CD4-positive, alpha-beta T cell treated with Interleukin-15 for 4 hours (primary cell): ENCODE measurements at places on chromosomes 3 and 15.

- DNase-seq: no peak
Observed at GRCh38 chr15:85463976-85464375, 83.6 kb downstream of the AKAP13 start.

GRCh38 chr15:91067036-91067435, 33.0 kb upstream of the SV2B start:
- no peak for DNase-seq

- no peak for DNase-seq
Observed at GRCh38 chr3:27454914-27455313, 29.3 kb downstream of the SLC4A7 start.

DNA sequence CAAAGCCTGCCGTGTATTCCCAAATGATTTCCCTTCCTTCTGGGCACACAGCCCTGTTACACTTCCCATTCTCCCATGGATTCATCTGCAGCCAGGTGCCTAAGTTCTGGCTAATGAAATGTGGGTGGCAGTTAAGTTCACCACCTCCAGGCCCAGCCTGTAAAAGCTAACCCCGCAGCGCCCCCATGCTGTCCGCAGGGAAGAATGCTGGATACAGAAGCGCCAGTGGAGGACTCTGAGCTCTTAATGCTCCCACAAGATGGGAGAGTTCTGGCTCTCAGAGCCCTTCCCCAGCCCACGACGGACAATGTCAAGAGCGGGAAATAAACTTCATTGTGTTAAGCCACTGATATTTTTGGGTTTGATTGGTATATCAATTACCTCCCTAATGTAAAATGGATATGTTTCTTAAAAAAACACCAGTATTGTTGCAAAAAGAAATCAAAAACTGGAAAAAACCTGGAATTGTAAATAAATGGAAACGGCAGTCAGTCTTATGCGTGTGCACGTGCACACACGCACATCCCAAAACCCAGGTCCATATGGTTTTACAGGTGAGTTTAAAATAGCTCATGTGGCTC, 37.7 kb upstream of the FGD5 start:
- DNase-seq: no peak

DNA sequence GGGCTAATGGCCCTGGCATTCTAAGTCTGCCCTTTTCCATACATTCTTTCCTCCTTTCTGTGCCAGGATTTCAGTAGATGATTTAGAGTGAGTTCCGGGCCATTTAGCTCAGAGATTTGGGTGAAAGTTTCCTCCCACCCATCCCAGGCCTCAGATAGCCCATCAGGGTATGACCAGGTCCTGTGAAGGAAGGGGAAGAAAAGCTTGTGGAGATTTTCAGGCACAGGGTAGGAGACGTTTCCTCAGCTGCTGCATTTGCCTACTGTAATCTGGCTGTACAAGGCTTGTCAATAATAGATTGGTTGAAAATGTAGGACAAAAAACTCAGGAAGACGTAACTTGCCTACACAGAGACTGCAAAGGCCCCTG, 63.2 kb upstream of the BCL6 start:
- no peak for DNase-seq

DNA sequence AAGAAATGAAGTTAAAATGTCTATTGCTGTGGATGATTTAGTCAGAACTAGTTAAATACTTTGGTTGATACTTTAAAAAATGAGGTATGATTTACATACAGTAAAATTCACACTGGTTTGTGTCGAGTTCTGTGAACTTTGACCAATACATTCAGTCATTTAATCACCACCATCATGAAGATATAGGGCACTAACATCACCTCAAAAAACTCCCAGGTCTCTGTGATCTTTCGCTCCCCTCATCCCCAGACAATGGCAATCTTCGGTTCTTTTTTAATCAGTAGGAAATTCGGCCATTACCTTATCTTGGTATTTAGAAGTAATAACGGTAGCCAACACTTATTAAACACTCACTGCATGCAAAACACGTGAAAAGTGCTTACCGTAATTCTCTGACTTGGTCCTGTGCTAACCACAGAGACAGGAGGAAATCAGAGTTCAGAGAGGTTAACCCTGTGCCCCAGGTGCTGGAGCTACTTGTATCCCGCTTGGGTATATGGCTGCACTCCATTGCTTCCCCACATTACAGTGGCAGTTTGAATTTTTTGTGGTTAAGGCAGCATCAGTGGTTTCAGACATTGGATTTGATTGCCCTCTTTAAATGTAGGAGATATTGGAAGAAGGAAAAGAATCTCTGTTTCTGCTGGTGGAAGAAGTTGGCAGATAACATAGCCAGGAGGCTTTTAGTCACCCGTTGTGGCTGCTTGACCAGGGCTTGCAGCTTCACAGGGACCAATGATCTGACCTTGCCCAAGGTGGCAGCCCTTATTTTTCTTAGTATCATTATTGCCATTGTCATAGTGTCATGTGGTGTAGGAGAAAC, 4.2 kb downstream of the PLCL2 start:
- peak; percentile 31 for DNase-seq

DNA sequence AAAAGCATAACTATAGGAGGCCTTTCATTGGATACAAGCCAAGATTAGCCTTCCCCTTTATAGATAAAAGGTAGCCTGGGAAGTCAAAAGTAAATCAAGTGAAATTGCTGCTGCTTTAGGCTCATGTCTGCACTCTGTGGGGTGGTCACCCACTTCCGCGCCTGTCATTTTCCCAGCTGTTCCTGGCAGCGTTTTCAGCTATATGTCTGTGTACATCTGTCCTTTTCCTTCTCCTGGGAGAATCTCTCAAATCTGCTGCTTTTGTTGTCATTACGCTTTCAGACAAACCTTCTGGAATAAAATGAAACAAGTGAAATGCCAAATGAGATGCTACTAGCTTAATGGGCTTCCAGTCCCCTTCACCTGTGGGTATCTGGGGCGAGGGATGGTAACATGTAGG, 211.8 kb downstream of the MCTP2 start:
- no peak for DNase-seq

DNA sequence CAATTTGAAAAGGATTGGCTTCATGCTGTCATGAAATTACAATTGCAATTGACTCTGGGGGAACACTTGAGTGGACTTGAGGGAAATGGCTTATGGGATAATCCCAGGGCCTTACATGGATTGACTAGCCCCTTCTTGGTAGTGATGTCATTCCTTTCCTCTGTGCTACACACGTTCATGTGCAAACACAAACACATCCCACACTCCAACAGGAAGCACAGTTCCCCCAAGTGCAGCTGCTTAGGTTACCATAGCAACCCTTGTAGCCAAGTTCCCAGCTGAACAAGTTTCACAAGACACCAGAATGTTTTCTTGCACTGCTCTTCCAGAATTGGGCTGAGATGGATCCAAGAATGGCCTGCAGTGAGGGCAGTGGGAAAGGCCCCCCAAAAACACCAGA, 217.0 kb downstream of the ZNF621 start:
- no peak for DNase-seq

DNA sequence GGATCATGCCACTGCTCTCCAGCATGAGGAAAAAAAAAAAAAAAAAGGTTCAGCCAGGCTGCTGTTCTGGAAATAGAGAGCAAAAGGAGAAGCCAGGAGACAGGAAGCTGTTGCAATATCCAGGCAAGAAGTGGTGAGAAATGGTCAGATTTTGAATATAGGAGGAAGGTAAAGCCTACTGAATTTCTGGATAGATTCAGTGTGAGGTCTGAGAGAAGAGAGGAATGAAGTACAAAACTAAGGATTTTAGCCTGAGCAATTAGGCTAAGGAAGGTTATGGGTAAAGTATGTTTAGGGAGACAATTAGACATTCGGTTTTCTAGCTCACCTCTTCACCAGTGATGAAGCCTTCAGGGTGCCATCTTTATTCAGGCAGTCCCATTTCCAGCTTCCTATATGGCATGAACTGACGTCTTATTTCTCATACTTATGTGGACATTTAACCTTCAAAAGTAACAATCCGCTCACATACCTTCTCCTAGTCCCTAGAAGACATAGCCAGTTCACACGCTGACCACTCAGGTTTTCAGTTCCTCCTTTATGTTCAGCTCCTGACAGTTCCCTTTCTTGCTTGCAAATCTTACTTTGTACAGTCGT, 57.2 kb downstream of the KIF9 start:
- DNase-seq: no peak

DNA sequence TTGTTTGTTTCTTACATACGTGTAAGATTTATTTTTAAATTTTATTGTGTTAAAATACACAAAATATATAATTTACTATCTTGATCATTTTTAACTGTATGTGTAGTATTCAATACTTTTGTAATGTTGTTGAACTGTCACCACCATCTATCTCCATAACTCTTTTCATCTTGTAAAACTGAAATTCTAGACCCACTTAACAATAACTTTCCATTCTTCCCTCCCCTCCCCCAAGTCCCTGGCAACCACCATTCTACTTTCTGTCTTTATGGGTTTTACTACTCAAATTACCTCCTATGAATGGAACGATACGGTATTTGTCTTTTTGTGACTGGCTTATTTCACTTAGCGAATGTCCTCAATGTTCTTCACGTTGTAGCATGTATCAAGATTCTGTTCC, 262.1 kb upstream of the CHRM5 start:
- no peak for DNase-seq

DNA sequence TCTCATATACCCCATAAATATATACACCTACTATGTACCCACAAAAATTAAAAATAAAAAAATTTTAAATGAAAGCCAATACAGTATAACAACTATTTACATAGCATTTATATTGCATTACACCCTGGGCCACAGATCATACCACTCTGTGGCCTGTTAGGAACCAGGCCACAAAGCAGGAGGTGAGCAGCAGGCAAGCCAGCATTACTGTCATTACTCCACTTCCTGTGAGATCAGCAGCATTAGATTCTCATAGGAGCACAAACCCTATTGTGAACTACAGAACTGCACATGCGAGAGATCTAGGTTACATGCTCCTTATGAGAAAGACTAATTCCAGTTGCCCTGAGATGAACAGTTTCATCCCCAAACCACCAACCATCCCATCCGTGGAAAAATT, 17.4 kb downstream of the FILIP1L start:
- no peak for DNase-seq

DNA sequence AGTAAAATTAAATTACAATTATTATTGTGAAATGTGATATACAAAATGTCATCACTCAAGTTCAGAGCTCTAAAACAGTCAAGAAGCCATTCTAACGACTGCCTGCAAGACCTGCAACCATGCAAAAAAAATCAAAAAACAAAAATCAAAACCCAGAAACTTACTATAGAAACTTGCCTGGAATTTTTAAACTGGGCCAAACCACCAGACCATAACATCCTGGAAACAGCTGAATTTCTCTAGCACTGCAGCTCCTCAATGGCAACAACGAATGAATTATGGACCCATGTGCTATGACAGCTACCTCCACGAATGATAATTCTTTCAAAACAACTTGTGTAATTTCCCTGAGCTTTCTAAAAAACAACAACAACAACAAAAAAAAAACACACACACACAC, 130.0 kb upstream of the KCNMB2 start:
- DNase-seq: no peak
